NCI-H2029 treated with DMSO at 0.1 percent for 48 hours (cell line): ENCODE measurements at places on chromosomes 7 and 10.

DNA sequence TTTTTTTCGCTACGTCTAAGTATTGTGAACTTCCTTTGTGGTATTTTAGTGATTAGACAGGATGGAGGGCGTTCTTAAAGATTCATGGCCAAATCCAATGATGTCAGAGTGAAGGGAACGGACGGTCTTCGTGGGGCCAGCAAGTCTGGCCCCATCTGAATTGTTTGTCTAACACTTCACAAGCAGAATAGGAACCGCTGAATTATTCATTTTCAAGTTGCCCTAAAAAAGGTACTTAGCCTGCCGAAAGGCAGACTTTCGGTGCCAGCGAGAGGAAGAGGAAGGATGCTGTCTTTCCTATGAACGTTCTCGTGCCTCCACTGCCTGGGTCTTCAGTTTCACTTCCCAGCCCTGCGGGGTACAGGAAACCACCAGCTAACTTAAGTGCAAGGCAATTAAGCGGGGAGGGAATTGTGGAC, 145.7 kb upstream of the SH2B2 start:
- peak; percentile 51 for DNase-seq

GRCh38 chr7:100545360-100546128, 6.5 kb downstream of the AGFG2 start:
- DNase-seq, result peak; percentile 44

- DNase-seq, result no peak
Measured at GRCh38 chr7:28596245-28596935, 184.1 kb downstream of the CREB5 start.

DNA sequence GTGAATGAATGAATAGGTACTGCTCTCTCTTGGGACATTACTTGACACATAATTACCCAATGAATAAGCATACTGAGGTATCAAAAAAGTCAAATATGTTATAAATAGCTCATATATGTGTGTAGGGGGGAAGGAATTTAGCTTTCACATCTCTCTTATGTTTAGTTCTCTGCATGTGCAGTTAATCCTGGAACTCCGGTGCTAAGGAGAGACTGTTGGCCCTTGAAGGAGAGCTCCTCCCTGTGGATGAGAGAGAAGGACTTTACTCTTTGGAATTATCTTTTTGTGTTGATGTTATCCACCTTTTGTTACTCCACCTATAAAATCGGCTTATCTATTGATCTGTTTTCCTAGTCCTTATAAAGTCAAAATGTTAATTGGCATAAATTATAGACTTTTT, 1.2 kb downstream of the CFTR start:
- DNase-seq, result no peak

DNA sequence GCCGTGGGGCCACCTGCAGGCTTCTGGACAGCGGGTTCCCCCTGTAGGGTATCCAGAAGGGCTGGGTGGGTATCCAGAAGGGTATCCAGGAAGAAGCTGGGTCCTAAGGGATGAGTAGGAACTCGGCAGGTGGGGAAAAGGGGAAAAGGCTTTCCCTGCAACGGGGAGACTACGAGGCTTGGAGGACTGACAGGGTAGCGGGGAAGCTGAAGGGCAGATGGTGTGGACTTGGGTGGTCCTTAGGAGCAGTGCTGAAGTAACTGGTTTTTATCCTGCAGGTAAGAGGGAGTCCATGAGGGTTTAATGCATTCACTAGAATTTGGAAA, 525 bp downstream of the UBE2D4 start:
- DNase-seq, result no peak

DNA sequence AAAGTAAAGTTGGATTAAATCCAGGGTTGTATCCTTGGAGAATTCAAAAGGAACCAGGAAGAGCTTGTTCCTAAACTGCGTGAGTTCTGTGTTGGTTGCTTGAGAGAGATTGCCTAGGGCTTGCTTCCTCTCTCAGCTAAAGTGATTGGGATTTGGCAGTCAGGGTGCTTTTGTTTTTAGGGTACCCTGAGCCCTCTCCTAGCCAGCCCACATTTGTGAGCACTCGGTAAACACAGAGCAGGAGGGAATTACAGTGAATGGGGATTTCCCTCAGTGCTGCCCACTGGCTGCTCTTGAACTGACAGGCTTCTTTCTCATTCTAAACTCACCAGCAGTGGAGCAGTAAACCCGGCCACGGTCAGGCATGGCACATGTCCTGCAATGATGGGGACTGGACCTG, 146.9 kb downstream of the TPST1 start:
- no peak for DNase-seq

GRCh38 chr7:28738412-28738811, 219.7 kb downstream of the TRIL start:
- no peak for DNase-seq

- DNase-seq, result no peak
Measured at GRCh38 chr10:131980761-131981428, 828 bp downstream of the BNIP3 start.

- no peak for DNase-seq
Measured at GRCh38 chr10:32139223-32140073, 83.2 kb upstream of the KIF5B start.
